Neural crest cell (in vitro differentiated cells): ENCODE measurements at places on chromosomes 11 and 22. TPM values are rescaled to one million over a fixed set of nuclear protein-coding genes. Genes with fewer than 3 reads are reported as not detected.
A peak's percentile ranks its signal among the peaks of the same experiment; 100 is the strongest.

GGTLC2 gene
- total RNA-seq, result not detected in 2 replicates

BAIAP2L2 gene
- total RNA-seq, result 0.51 and 0.52 TPM in 2 replicates

- H3K27ac ChIP-seq, result no peak overlapping the region
- peaks cover 9% of the 10 kb centered on the region for H3K27me3 ChIP-seq
- no peak for DNase-seq
- H3K4me3 ChIP-seq, result no peak overlapping the region
Observed at GRCh38 chr11:94521684-94522083, 9.4 kb downstream of the C11orf97 start.

GRCh38 chr22:42039271-42039670, 31.3 kb downstream of the NAGA start:
- H3K27me3 ChIP-seq, result peaks cover 20% of the 10 kb centered on the region
- H3K4me3 ChIP-seq, result no peak overlapping the region
- H3K4me1 ChIP-seq, result no peaks in the 10 kb centered on the region
- DNase-seq, result no peak

DNA sequence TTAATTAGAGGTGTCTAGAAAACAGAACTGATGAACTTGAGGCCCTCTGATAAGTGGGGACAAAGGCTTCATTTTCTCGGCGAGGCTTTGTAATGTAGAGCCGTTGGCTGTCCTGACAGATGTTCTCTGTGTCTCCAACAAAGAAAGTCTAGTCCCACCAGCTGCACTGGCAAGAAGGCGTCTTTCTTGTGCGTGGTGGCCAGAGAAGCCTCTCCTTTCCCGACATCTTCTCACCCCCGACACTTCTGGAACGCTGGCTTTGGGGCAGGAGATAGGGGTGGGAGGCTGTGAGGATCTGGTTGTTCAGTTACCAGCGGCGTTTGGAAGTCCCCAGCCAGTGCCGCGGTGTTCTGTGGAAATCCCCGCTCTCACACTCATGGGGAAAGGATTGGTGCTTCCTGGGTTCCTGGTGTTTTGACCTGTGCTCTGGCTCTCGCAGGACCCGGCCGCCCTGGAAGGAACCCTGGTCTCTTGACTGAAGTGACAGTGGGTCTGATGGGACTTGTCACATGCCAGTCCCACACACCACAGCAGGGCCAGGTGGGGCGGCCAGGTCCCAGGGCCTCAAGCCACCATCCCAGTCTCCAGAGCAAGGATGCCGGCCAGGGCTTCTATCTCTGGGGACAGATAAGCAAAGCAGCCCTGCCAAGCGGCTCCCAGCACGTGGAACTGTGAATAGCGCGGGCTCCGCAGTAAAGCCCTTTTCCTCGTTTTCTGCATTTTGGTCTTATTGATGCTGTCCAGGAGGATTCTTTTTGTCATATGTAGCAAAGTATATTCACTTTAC, 23.2 kb downstream of the FADS2 start:
- H3K4me1 ChIP-seq, result peaks cover 49% of the 10 kb centered on the region
- H3K4me3 ChIP-seq, result peak overlapping the region; percentile 51
- no peaks in the 10 kb centered on the region for H3K27me3 ChIP-seq
